NCI-H187 treated with DMSO at 0.1 percent for 48 hours (cell line): ENCODE measurements at places on chromosomes 12 and 14.
A peak's percentile ranks its signal among the peaks of the same experiment; 100 is the strongest.

DNA sequence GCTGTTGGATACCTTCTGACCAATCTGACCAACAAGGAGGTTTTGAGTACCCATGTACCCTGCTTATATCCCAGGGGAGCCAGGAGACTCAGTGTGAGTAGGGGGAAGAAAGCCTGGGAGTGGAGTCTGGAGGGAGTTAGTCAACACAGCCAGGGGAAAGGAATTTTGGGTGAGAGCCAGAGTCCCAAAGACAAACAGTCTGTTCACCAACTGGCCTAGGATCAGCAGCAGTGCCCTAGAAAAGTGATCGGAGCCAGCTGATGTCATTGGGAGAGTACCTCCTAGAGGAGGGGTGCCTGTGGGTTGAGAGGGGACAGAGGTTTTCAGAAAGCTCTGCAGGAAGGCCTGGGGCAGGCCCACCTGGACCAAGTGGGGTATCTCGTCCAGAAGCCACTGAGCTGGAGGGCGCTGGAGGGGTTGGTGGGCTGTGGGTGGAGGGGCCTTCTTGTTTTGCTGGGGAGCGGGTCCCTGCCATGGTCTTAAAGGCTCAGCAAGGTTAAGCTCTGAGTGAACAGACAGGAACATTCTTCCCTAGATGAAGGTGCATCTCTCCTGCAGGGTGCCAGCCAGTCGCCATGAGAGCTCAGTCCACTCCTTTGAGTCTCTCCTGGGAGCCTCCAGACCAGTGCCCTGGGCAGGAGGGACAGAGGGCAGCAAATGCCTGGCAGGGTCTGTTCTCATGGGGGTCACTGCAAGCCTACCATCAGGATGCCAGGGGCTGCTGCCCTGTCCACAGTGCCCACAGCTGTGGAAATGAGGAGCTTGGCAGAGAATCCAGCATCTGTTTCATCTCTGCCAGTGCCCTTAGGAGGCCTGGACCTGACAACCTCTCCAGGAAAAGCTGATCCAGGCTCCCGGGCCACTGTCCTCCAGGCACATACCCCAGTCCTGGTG is 63.6 kb downstream of the CHGA start:
- no peak for DNase-seq

- DNase-seq = no peak
Observed at GRCh38 chr14:34064349-34064748, 113.5 kb upstream of the EGLN3 start.

- no peak for DNase-seq
Observed at GRCh38 chr14:101535232-101535631, 26.1 kb upstream of the DIO3 start.

DNA sequence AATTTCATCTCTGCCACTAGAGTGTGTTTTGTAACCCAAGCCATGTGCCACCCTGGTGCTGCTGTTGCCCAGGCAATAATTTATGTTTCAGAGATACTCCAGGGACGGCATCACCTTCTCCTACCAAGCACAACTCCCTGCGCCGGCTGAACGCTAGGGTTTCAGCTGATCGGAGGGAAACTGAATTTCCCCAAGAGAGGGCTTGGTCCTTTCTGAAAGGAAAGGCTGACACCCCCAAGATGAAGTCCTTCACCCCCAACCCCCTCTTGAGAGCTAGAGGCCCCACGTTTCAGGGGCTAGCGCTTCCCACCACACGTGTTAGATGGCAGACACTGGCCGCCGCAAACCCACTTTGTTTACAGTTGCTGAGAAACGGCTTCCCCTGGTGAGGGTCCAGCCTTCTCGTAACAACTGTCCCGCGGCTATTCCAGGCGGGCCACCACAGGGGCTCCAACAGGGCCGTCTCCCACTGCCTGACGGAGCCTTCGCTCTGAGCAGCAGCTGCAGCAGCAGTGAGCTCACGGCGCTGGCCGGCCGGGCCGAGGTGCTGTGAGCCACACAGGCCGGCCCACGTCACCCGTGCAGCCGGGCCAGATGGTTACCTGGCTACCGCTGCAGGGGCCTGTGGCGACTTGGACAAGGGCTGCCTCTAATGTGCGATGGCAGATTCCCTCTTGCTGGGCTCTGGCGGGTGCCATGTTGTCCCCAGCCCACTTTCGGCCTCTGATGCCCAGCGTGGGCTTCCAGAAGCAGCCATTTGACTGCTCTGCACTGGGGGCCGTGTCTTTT is 66.4 kb downstream of the TESC start:
- peak; percentile 79 for DNase-seq

- DNase-seq = no peak
Observed at GRCh38 chr12:101459642-101460346, 15.3 kb upstream of the SPIC start.

DNA sequence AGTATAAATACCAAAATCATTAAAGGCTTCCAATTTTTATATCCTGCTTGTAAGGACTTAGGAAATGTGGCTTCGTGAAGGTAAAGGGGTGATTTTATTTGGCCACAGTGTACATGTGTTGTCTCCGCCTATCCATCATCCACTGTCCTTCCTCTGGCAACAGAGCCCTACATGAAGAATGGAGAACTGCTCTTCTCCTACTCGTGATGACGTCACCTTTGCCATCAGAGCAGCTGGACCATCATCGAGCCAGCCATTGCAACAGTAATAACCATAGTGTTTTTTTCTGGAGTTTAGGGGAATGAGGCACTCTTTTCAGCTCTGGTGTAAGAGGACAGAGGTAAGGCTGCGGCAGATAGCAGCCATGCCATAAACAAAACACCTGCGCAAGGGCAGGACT is 19.2 kb downstream of the ITPR2 start:
- DNase-seq = no peak

DNA sequence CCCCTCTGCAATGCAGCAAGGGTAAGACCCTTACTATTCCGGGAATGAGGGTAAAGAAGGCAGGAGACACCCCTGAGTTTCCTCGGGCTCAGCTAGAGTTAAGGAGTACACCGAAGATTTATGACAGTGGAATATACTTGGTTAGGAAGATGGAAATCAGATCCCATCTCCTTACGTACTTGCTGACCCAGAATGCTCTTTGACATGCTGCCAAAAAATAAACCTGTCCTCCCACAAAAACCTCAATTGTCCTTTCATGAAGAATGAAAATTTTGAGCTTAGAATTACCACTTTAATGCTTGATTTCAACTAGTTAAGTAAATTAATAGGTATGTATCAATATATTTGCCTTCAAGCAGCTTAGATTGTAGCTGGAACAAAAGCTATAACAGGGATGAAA is 99.5 kb downstream of the PRIMA1 start:
- no peak for DNase-seq

GRCh38 chr12:15227004-15227679 is 5.9 kb upstream of the RERG start:
- DNase-seq = no peak

DNA sequence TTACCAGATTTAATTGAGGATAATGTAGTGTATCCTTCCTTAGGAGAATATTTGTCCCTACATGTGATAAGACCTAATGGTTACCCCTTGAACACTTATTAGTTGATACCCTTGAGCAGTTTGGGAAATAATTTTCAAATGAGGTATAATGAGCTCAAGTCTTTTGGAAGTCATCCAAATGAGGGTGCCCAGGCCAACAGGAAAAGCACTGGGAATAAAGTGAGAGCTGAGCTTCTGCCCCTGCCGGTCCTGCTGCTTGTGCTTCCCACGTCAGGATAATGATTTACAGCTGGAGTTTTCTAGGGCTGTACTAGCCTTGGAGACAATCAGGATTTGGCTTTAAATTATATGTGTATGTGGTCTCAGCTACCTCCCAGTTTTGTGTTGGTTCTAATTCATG is 178.8 kb upstream of the FRMD6 start:
- no peak for DNase-seq

- no peak for DNase-seq
Observed at GRCh38 chr12:18753481-18754123, 15.7 kb downstream of the CAPZA3 start.

DNA sequence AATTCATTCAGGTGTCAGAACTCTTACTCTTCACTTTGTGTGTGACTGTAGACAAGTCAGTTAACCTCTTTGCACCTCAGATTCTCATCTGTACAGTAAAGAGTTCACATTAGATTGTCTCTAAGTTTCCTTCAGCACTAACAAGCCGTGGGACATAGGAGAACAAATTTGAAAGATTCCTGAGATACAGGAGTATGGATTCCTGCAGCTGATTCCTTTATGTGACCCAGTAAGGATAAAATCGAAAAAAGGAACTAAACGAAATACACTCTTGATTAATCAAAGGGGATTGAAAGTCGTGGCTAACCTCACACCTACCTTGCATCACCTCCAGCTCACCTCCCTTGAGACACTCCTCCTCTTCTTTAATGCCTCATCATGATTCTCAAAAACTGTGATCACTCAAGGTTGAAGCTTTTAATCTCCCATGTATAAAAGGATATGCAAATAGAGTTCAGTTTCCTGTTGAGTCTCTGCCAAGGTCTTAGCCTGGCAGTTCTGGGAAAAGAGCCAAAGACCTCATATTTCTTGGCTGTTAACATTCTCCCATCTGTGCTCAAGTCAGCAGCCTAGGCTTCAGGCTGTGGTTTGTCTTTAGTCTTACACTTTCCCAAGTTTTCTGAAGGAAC is 156.6 kb downstream of the DAD1 start:
- DNase-seq = no peak

DNA sequence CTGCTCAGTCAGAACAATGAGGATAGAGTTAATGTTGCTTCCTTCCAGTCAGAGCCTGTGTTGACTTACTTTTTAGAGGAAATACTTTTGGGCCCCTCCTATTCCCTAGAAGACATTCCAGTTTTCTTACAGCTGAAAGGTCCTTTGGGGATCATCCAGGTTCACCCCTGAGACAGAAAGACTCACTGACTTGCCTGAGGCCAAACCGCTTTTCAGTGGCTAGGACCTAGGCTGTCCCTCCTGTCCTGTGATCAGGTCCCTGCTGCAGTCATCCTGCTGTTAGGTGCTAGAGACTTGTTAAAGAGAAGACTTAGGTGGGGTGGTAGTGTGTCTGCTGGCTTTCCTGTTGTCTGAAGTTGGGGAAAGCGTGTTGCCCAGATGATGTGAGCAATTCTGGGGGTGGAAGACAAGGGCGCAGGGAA is 39.6 kb downstream of the SUSD6 start:
- DNase-seq = no peak

- no peak for DNase-seq
Observed at GRCh38 chr12:58883576-58884334, 36.5 kb downstream of the LRIG3 start.

DNA sequence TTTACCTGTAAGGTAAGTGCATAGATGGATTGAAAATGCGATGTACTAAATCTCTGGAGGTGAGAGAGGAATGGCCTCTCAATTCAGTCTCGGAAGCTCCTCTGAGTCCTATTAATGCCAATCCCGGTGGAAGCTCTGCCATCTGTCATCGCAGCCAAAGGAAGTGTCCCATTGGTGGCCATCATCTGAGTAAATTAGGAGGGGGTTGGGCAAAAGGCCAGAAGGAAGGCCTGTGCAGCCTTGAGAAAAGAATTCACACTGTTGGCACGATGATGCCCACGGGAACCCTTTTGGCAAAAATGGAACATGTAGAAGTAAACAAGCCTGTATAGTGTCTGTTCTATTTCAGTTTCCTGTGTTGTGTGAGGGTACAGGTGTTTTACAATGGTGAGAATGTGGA is 494.8 kb downstream of the NELL2 start:
- no peak for DNase-seq

GRCh38 chr14:24612196-24612595 is 2.7 kb upstream of the GZMH start:
- DNase-seq = no peak

DNA sequence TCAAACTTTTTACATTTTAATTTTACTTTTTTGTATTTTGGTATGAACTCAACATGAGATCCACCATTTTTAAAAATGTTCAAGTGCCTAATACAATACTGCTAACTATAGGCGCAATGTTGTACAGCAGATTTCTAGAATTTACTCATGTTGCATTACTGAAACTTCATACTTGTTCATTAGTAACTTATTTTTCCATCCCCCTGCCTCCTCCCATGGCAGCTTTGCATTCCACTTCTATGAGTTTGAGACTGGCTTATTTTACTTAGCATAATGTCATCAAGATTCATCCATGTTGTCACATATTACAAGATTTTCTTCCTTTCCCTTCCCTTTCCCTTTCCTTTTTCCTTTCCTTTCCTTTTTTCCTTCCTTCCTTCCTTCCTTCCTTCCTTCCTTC is 825.9 kb downstream of the SLC16A7 start:
- DNase-seq = no peak

DNA sequence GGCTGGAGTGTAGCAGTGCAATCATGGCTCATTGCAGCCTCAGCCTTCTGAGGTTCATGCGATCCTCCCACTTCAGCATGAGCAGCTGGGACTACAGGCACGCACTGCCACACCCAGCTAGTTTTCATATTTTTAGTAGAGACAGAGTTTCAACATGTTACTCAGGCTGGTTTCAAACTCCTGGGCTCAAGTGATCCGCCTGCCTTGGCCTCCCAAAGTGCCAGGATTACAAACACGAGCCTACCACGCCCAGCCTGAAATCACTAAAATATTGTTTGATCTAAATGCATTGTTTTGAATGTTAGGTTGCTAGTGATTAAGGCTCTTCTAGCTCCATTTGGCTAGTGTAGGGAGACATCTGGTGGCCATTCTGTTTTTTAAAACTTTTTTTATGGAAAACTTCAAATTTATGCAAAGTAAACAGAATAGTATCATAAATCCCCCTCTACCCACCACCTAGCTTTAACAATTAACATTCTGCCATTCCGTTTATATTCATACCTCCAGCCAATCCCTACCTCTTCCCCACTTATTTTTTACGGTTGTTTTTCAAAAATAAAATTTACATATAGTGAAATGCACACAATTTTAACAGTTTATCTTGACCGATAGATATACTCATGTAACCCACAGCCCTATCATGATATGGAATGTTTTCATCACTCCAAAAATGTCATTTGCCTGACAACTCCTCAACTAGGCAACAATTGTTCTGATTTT is 37.8 kb downstream of the MYO1H start:
- DNase-seq = peak; percentile 28

DNA sequence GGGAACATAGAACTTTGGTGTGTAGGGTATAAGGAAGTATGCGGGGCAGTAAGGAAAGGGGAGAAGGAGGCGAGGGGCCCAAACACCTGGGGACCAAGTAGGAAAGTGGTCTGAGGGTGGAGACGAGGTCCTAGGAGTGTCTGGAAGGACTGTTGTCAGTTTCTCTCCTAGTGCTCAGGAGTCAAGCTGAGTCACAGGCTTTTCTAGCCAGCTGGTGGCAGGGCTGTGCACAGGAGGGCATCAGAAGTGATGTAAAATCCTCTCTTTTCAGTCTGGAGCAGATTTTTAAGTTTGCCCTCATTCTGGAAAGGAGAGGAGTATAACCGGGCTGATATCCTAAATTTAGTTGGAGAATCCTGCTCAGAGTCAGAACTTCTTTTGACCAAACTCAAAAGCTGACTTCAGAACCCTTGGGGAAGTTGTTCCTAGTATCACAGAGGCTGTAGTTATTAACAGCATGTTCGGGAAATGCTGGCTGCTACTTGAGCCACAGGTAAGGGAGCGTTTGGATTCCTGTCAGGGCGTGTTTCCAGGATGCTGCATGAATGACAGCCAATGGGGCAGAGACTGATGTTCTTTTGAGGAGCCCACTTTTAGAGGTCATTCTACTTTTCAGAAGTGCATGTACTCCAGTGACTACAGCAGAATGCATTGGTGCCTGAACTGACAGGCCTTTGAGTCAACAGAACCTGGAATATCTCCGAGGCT is 19.3 kb downstream of the ZNF664 start:
- no peak for DNase-seq
